Right ventricle myocardium superior (tissue), 1 donor: ENCODE measurements at places on chromosomes 5 and 9. TPM values are rescaled to one million over a fixed set of nuclear protein-coding genes. Genes with fewer than 3 reads are reported as not detected.
A peak's percentile ranks its signal among the peaks of the same experiment; 100 is the strongest.

The CENPP gene
- total RNA-seq = 3.0 TPM

The KIF4B gene
- not detected for total RNA-seq

The ZNF169 gene
- 1.7 TPM for total RNA-seq

The LURAP1L gene
- 2.2 TPM for total RNA-seq

- no peak for DNase-seq
These were observed 185.5 kb downstream of the OLFM1 start for GRCh38 chr9:135273008-135273407.

DNA sequence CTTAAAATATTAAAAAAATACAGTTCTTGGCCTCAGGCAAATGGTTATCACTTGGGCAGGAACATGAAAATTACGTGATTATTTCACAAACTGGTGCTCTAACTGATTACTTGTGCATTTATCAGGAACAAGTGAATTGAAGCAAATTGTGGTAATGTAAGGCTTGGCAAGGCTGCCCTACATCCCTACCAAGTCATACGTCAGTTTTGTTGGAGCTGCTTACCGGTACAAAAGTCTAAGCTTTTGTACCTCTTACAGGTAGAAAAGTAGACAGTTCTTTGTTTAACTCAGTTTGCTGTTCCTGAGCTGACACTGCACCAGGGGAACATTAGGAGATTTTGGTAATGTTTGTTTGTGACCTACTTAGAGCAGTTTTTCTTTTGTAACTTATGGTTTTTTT, 2.2 kb downstream of the G3BP1 start:
- DNase-seq = no peak

GRCh38 chr9:124743686-124744348, 27.3 kb downstream of the NR6A1 start:
- no peak for DNase-seq

GRCh38 chr9:104872656-104873488, 55.1 kb downstream of the ABCA1 start:
- no peak for DNase-seq

GRCh38 chr9:89750117-89750791, 145.4 kb downstream of the GADD45G start:
- peak; percentile 81 for DNase-seq

DNA sequence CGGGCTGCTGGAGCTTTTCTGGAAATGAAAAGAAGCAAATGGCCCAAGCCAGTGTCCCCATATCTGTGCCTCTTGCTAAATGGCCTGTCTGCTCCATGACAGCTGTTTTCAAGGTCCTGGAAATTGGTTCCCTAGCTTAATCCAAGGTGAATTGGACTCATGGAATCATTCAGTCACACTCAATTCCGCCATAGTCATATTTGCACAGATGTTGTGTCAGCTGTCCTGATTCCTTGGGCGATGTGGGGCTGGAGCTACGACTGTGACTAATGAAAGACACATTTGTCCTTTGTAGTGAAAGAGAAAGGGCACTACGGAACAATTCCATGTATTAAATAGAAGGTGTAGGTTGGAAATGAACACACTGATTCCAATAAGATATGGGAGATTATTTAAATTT, 102.9 kb upstream of the MEGF10 start:
- DNase-seq = no peak

- peak; percentile 45 for DNase-seq
These were observed 15.0 kb downstream of the LHX6 start for GRCh38 chr9:122213589-122214413.

DNA sequence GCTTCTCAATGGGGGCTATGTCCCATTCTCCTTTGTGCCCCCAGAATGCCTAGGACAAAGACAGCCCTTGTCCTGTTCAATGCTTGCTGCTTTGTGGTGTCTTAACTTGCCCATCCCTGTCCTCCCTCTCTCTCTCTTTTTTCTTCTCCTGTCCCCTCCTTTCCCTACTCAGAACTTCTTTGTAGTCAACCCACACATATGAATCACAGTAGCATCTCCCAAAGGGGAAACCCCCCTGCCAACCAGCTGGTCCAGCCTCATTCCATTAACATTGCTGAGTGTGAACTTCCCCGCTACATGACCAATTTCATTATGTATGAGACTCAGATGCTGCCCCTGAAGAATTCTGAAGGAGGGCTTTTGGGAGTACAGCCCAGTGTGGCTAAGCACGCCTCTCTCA, 408.3 kb downstream of the ENC1 start:
- no peak for DNase-seq

DNA sequence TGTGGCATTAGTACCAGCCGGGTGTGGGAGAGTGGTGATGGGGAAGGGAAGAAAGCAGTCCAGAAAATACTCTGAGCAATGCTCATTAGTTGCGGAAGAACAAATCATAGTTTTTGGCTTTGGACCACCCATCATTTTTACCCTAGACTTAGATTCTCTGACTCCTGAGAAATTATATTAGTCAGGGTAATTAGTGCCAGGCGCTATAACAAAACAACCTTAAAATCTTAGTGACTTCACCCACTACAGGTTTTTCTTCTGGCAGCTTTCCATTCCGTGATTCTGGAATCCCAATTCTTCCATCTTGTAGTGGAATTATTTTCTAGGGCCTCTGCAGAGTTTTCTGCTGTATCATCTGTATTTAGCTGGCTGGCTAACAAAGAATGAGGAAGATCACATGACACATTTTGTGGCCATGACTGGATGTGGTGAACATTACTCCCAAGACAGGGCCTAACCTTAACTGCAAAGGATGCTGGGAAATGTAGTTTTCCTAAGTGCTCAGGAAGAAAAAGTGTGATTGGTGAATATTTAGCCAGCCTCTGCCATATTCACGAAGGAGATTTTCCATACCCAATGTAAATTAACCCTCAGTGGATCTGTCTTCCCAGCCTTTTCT, 373.0 kb upstream of the MEF2C start:
- no peak for DNase-seq

- DNase-seq = no peak
These were observed 1012.8 kb downstream of the MAT2B start for GRCh38 chr5:164518067-164518740.

GRCh38 chr5:113276001-113276400, 158.8 kb downstream of the TSSK1B start:
- no peak for DNase-seq

GRCh38 chr9:131012023-131012334, 3.0 kb downstream of the LAMC3 start:
- no peak for DNase-seq

DNA sequence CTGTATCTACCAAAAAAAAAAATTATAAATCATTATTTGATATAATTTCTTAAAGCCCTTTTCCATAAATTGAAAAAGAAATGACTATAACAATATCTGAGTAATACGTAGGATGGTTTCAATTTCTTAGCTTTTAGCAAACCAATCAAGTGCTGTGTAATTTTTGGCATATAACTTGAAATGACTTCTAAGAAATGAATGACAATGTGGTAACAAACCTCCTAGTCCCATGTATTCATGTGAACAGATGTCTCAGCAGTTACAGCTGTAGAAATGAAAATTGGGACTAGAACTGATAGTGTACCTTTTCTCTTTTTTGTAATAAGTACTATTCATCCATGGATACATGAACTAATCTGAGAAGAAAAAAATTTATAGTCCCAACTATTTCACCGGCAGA, 307.0 kb downstream of the BNC2 start:
- no peak for DNase-seq

GRCh38 chr5:4142842-4143241, 547.2 kb downstream of the IRX1 start:
- DNase-seq = no peak

GRCh38 chr9:95517559-95518425, 1.0 kb upstream of the PTCH1 start:
- no peak for DNase-seq

DNA sequence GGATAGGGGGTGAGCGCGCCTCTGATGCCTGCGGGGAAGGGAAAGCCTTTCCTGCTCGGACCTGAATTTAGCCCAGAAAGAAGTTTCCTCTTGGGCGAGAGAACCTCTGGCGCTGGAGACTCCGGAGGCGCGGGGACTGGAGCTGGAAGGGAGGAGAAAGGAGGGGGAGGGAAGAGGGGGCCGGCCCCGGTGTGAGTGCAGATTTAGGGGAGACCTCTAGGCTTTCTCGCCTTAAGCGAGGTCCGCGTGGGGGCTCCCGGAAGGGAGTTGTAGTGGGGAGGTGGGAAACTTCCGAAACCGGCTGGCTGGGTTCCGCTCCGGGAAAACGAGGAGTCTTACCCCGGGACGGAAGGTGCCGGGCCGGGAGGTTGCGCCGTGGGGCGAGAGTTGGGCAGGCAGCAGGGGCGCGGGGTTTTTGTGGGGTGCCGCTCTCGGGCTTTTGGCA, 1.3 kb downstream of the PCSK5 start:
- DNase-seq = peak; percentile 44
